ENCODE measurements at places on chromosomes 12 and 14.

- no peak for DNase-seq
Observed at GRCh38 chr14:73859145-73859544, 7.5 kb downstream of the PTGR2 start.

- no peak for DNase-seq
Observed at GRCh38 chr12:98149270-98149669, 366.1 kb upstream of the TMPO start.

DNA sequence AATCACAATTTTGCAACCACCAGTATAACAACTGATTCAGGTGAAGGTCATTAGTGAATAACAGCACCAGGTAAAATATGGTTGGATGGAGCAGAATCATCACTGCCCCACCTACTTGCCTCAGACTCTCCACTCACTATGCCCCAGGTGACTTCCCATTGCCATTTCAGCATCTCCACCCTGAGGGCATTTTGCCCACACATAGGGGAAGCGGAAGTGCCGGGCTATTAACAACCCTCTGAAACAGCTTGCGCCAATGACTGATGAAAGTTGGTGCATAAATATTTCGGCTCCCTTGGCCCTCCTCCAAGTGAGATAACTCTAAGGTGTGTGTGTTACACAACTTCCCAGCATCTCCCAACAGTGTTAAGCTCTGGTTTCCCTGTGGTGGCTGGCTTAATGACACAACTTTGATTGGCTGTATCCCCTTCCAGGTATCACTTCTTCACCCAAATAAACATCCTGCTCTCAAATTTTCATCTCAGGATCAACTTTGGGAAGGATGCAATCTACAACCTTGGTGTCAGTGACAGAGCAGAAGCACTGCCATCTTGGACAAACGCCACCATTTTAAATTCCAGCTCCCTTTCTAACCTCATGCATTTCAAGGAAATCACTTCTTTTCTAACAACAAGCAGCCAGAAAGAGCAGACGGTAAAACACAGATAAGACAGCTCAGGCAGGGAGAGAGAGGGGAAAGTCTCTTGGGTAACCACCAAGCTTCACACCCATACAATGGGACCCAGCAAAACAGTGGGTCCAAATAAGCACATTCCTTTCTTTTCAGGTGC is 73.6 kb upstream of the PPP2R5C start:
- DNase-seq: no peak

- peak; percentile 65 for DNase-seq
Observed at GRCh38 chr14:22887260-22887989, 4.4 kb downstream of the REM2 start.

DNA sequence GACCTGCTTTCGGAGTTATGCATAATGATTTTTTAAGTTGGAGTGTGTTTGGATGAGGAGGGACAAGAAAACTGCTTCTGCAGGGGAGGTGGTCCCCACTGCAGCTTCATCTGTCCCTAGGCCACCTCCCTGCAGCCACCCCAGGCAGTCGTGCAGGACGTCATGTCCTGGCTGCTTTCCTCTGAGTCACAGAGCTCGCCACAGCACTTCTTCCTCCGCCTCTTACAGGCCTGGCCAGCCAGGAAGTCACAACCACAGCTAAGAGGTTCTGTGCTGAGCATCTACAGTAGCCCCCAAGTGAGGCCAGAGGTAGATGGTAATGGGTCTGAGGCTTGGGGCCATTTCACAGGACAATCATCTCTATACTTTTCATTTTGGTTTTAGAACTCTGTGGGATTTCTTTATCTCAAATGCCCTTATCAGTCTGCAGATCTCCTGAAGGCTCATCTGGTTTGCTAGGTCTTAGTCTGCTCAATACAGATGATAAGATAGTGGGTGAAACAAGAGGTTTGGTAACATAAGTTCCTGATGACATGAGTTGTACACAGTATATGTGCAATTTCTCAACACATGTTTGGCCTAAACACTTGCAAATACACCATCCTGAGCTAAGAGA is 106.4 kb downstream of the ARF6 start:
- DNase-seq: no peak

- no peak for DNase-seq
Observed at GRCh38 chr12:132632521-132633228, 14.1 kb downstream of the P2RX2 start.

DNA sequence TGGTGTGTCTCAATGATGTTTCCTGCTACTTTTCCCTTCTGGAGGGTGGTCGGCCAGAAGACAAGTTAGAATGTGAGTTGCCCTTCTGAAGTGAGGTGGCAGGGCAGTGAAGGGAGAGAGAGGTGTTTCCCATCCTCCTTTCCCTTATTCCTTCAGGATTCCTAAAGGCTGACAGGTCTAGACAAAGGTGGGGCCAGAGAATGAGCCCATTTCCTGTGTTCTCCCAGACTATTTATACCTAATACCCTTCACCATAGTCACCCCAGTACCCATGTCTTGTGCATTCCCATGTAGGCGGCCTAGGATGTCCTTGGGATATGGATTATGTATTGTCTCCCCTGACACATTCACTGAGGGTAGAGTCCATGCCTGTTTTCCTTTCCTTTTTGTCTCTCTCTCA is 7.0 kb downstream of the DGKA start:
- no peak for DNase-seq

GRCh38 chr12:106978035-106978800 is 8.7 kb downstream of the MTERF2 start:
- DNase-seq: no peak

- peak; percentile 13 for DNase-seq
Observed at GRCh38 chr12:33588725-33589405, 149.2 kb upstream of the SYT10 start.

DNA sequence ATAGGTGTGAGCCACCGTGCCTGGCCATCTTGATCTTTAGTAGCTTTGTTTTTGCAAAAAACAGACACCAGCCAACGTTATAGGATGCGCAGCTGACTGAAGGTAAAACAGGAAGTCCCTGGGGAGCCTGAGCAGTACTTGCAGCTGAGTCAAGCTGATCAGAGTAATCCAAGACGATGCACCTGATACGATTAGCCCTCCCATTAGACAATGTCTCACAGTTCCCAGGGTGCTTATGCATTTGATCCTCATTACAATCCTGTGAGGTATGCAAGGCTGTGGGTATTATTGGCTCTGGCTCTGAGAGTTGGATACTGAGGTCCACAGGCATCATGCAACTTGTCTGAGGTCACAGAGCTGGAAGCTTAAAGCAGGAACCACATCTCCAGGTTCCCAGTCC is 8.1 kb downstream of the KRT18 start:
- peak; percentile 53 for DNase-seq

All from NCI-H526 (cell line).